ENCODE measurements at places on chromosomes 2 and 18.

DNA sequence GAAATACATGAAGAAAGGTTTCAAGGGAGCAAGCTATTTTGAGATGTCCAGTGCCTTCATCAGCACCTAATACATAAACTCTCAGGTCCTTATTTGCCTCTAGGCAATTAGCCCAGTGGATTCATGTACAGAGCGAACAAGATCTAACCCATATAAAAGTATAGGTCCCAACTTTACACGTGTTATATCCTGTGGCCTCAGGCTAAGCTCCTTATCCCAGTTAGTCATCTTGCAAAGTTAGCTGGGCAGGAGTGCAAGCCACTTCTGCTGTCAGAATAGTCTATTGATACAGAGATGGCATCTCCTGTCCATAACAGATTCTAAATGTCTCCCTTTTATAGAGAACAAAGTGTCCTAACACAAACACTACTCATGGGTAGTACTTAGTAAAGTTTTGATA lies 203.9 kb upstream of the PIK3C3 start:
- no peak for DNase-seq

DNA sequence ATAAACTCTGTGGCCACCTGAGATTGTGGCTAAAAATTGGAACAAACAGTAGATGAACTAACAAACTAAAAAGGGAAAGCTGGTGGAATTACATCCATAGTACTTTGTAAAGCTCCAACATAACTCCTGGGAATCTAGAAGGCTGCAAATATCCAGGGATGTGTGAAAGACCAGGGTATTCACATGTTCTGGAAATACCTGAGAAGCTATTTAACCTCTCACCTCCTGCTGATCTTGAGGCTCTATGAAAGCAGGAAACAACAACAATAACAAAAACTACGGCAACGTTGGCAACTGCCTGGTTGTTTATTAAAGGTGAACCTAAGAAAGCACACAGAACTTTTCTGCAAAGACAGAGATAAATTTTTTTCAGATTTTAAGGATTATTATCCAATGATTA lies 171.3 kb downstream of the CCDC178 start:
- DNase-seq: no peak

- DNase-seq: no peak
Observed at GRCh38 chr2:268323-268722, 3.6 kb downstream of the ACP1 start.

- DNase-seq: no peak
Observed at GRCh38 chr2:2159336-2159735, 171.7 kb downstream of the MYT1L start.

DNA sequence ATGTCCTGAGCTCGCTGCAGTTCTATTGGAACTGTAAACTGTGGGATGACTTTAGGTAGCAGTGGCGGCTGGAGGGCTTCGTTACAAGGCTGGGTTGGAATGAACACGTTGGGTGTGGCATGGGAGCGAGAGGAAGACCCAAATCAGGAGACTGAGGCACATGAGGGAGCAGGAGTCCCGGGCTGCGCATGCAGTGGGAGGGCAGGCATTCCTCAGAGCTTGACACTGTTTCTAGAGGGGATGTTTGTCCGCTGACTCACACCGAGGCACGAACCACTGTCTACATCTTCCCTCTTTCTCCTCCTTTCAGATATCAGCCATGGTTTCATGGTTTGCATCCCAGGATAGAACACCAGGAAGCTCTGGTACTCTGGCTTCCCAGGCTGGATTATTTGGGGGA lies 40.6 kb upstream of the LAMA1 start:
- DNase-seq: no peak

DNA sequence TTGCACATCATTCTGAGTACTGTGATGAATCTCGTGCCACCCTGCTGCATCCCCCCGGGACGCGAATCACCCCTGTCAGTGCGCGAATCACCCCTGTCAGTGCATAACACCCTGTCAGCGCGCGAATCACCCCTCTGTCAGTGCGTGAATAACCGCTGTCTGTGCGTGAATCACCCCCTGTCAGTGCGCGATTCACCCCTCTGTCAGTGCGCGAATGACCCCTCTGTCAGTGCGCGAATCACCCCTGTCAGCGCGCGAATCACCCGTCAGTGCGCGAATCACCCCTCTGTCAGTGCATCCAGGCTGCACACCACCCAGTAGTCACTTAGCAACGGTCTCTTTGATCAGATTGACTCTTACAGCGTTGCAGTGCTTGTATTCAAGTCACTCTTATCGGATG lies 134.4 kb upstream of the TPO start:
- no peak for DNase-seq

DNA sequence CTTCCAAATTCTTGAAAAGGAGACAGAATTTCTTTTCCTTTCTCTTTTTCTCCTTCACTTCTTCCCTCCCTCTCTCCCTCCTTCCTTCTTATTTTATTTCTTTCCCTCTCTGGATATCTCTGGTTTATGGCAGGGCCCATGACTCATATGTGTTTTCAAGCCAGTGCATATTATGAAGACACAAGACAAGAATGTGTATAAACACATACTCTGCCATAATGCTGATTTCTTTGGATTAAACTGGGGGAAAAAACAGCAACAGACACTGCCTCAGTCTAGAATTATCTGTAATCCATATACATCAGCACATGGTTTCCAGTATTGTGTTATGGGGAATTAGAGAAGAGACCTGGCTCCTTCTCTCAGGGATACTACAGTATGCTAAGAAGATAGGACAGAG lies 82.8 kb upstream of the CPO start:
- no peak for DNase-seq

DNA sequence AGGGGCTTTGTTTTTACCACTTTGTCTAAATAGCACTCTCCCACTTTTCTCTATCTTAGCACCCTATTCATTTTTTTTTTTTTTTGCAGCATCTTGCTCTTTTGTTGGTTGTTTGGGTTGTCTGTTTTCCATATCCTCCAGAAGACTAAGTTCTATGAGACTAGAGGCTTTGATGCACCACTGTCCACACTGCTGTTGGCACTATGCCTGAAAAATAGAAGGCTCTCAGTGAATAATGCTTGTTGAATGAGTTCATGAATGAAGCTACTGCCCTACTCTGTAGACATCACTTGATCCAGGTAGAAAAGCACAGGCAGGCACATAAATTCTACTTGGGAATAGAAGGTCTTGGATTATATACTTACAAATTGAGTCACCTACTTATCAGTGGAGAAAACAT lies 7.3 kb downstream of the IL1A start:
- no peak for DNase-seq

DNA sequence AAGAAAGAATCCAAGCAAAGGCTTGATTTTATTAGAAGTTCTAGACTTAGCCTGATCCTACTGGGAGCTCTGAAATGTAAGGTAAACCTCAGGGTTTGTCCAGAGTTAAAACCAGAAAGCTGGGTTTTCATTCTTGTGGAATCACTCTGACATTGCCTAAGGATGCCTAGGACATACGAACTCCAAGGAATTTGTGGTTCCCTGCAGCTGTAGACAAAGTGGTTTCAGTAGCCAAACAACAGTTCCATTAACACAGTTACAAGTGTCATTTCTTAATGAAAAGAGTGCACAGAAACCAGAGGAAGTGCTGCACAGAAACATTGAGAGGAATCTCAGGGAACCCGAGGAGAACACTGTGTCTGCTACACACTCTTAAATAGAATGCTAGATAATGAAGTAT lies 221.4 kb upstream of the ST6GAL2 start:
- DNase-seq: no peak

- DNase-seq: no peak
Observed at GRCh38 chr2:240898108-240898730, 2.3 kb upstream of the MAB21L4 start.

GRCh38 chr2:119943058-119943457 lies 69.8 kb upstream of the EPB41L5 start:
- no peak for DNase-seq

DNA sequence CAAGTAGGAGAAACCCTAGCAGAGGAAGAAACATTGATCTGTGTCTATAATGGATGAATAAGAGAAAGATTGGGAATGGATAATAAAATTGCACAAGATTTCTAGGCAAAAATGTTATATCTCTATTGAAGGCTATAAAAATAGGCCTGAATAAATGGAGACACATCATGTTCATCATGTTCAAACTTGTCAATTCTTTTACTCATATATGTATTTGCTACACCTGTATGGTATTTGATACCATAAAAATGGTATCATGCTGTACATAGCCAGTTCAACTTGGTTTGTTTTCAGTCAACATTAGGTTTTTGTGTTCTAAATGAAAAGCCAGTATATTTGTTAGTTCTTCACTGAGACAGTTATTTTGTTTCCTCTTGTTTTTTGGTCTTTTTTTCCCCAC lies 132.2 kb upstream of the RNF152 start:
- DNase-seq: no peak

GRCh38 chr2:68766376-68766845 lies 31.8 kb downstream of the ARHGAP25 start:
- no peak for DNase-seq

DNA sequence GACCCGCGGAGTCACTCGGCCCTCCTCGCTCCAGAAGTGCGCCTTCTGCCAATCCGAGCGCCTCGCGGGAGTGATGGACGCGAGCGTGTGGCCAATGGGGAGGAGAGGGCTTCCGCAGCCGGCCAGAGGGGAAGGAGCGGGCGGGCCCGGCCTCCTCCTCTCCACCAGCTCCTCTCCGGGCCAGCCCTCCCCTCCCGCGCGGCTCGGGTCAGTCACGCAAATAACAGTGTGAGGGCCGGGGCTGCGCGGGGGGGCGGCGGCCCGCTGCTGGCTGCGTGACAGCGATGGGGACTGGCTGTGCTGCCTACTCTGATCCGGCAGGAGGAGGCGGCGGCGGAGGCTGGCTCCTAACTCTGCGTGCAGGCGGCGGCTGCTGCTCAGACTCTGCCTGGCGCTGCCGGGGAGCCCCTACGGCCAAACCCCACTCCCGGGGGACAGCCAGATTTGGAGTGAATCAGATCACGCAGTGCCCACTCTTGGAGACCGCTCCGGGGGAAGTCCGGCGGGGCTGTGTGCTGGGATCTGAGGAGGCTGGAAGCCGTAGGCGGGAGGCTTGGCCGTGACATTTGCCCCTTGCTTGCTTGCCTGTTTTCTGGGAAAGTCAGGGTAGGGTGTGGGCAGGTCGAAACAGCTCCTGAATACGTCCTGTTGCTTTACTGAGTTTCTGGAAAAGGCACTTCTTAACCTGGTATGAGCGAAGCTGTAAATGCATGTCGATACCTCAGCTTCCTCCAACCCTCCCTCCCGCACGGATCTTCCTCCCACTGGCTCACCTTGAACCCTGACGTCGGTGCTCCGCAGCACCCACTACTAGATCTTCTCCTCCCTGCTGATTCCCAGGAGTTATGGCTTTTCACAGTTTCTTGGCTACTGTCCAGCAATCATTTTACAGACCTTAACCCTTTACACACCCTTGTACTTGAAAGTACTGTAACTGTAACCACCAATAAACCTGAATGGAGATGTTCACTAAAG lies 97.9 kb upstream of the SERTAD2 start:
- no peak for DNase-seq

DNA sequence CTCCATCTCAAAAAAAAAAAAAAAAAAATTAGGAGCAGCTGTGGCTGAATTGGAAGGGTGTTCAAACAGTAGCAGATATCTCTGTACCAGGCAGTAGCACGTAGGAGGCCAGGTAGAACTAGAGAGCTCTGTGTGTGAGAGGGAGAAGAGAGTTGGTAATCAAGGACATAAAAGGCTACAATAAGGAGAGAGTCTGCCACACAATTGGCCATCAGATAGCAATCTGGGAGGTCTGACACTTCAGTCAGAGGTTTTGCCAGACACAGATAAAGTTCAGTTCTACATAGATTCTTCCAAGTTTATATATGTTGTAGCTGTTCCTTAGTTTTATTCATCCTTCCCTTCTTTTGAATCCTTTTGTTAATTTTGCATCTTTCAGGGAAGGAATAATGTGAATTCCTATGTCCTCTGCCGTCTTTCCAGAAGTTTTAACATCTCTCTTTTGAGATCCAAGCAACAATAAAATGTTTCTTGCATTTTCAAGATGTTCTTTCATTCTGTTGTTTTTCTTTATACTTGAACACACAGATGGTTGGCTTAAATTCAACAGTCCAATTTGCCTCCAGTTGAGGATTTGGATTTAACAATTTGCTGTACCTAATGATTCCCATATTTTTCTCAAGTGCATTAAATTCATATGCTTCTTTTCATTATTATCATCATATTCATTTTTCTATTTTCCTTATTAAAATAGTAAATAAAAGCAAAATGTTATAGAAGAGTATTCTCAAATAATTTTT lies 600.3 kb upstream of the GCFC2 start:
- DNase-seq: no peak

- no peak for DNase-seq
Observed at GRCh38 chr2:131557558-131558321, 30.1 kb downstream of the CCDC74A start.

GRCh38 chr18:27750014-27750413 lies 426.9 kb downstream of the CDH2 start:
- no peak for DNase-seq

DNA sequence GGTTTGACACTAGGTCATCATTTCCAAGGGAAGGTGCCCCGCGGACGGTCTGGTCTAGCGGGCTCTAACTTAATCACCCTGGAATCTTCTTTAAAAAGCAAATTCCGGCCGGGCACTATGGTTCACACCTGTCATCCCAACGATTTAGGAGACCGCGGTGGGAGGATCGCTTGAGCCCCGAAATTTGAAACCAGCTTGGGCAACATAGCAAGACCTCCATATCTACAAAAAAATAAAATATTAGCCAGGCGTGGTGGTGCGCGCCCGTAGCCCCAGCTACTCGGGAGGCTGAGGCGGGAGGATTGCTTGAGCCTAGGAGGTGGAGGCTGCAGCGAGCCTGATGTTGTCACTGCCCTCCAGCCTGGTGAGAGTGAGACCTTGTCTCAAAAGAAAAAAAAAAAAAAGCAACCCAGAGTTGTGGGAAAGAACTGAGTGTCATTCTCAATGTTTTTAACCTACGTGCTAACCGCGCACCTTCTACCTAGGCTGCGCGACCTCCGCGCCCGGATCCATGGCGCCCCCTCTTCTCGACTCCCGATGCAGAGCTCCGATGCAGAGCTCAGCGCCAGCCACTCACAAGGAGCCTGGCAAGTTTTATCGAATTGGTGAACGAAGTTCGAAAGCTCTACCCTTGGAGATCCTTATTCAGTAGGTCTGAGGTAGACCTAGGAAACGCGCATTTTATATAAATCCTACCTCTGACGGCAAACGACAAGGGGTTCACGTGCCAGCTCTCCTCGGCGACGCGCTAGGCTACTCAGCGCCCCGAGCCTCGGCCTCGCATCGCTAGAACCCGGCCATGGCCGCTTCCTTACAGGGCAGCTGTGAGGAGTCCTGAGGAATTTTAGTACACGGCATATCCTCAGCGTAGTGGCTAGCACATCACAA lies 888 bp upstream of the TWSG1 start:
- DNase-seq: peak; percentile 5

DNA sequence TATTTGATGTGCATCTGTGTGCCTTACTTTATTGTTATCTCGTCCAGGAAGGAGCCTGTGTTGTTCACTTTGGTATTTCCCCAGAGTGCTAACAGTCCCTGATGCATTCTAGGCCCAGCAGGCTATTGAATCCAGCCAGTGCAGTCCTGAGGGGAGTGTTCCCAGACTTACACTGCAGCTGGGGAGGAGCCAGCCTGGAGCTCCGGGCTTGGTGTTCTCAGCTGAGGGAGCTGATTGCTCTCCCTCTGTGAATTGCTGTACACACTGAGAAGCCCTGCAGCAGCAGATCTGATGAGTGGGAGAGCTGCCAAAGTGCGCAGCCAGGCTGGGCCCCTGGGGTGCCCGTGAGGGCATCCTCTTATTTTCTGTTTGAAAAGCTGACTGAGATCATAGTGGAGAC lies 159.2 kb downstream of the GALNT3 start:
- DNase-seq: no peak

- DNase-seq: no peak
Observed at GRCh38 chr2:230715201-230715600, 2.6 kb downstream of the CAB39 start.
